ENCODE measurements at places on chromosomes 2 and 18. TPM values are rescaled to one million over a fixed set of nuclear protein-coding genes. Genes with fewer than 3 reads are reported as not detected.

The CMPK2 gene
- 2.8 TPM for total RNA-seq

The TWIST2 gene
- not detected for total RNA-seq

The DTNA gene
- total RNA-seq, result 0.73 TPM

The TMEM17 gene
- total RNA-seq, result not detected

The MEP1B gene
- not detected for total RNA-seq

The AKAIN1 gene
- total RNA-seq, result not detected

The PRSS56 gene
- total RNA-seq, result not detected

The EVX2 gene
- not detected for total RNA-seq

The TMEM247 gene
- not detected for total RNA-seq
